ENCODE measurements at places on chromosomes 13 and 19.

- DNase-seq, result no peak
Measured at GRCh38 chr13:97246596-97247158, 24.5 kb downstream of the MBNL2 start.

DNA sequence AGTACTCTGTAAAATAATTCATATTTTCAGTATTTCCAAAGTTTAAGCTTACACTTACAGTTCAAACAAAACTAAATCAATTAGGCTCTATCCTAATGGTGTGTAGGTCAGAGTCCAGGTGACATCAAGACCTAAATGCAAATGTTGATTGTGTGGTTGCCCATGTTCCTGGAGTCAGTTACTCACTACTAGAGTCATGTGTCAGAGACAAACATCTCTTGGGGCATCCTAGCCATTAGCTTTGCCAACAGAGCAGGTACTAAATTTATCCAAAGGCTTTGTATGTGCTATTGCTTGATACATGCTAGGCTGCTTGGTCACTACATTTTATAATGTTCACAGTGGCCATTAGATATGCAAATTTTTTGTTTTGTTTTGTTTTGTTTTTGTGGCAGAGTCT, 11.7 kb downstream of the SPRY2 start:
- no peak for DNase-seq

DNA sequence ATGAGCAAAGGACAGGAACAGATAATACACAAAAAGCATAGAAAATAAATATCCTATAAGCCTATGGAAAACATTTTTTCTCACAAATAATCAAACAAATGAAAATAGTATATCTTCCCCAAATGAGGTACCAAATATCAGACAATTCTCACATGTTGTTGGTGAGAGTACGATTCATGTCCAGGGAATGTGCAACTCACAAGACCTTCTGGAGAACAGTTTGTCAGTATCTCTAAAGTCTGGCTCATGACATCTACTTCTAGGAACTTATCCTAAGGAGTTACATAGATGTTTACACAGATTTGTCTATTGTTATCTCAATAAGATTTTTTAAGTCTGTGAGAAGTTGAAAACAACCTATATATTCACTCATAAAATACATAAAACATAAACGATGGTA, 80.3 kb upstream of the ARHGEF7 start:
- no peak for DNase-seq

DNA sequence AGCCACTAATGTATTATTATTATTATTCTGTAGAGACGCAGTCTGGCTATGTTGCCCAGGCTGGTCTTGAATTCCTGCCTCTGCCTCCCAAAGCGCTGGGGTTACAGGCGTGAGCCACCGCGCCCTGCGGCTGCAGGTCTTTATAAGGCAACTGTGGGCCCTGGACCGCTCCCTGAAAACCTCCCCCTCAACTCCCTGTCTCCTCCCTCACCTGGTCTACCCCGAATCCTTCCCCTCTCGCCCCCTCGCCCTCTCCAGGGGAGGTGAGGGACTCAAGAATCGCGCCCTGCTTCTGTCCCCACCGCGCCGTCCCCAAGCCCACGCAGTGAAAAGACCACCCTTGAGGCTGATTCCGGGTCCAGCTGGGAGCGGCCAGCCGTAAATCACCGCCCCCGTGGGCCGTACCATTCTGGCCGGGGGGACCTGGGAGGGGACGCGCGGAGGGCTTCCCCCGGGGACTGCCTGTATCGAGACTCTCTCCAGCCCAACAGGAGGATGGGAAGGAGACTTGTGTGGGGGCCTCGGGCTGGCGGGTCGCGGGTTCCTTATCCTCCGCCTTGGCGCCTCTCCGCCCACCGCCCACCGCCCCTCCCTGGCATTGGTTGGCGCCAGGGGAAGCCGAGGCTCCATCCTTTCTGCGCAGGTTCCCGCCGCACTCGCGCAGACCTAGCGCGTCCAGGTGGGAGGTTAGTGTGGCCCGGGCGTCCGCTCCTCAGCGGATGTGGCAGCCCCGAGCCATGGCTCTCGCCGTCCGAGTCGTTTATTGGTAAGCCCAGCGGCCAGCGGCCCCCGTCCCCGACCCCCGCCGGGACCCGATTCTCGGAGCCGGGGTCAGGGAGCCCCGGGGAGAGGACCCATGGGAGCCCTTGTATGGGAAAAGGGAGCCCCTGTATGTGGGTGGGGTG, at the start of gene SELENOW:
SELENOW (plus strand) TSS at position 655 of the 905 bp plus-strand sequence; CDS start at position 738, 83 bp downstream.
- DNase-seq, result peak; percentile 34

DNA sequence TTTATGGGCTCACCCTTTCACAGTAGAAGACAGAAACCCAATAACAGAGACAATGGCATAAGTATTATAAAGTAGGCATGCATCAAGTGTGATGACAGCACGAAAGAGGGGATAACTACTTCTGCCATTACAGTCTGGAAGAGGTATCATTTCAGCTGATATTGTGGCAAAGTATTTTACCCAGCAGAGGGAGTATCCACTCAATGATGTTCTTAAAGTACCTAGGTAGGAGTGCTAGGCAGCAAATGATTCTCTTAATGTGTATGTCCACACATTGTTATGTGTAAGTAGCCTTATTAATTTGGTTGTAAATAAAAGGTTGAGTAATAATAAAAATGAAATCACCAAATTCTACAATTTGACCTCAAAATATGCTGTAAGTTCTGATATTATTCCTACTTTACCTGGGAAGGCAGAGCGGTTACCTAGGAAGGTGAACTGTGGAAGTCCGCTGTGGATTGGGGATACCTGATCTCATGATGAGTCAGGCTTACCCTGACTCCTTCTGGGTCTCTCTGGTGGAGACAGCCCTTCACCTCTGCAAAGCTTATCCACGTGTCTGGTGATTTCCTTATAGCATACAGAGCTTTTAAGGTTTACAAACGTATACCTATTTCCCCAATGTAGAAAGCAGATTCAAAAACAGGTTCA, 4.1 kb upstream of the UBAC2 start:
- DNase-seq, result no peak

- no peak for DNase-seq
Measured at GRCh38 chr19:54335164-54335563, 3.8 kb downstream of the LILRA4 start.

GRCh38 chr19:6540918-6541689, 10.3 kb downstream of the TNFSF9 start:
- DNase-seq, result no peak

DNA sequence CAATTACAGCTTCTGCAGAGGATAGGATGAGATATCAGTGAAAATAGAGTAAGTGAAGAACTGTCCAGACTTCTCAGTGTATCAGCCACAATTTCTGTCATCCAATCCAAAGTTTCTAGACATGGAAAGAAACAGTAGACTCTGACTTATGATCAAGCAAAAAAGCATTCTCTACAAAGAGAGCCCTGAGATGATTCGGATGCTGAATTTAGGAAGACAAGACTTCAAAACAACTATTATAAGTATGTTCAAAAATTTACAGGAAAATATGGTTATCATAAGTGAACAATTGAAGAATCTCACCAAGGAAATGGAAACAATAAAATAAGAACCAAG, 238.2 kb upstream of the IRS2 start:
- DNase-seq, result no peak

- no peak for DNase-seq
Measured at GRCh38 chr19:6573350-6573749, 17.6 kb downstream of the CD70 start.

- DNase-seq, result no peak
Measured at GRCh38 chr13:49288458-49288857, 40.7 kb downstream of the CDADC1 start.

- no peak for DNase-seq
Measured at GRCh38 chr13:65260946-65261891, 1968.9 kb downstream of the PCDH9 start.

GRCh38 chr13:30026093-30026492, 175.7 kb upstream of the UBL3 start:
- DNase-seq, result no peak

DNA sequence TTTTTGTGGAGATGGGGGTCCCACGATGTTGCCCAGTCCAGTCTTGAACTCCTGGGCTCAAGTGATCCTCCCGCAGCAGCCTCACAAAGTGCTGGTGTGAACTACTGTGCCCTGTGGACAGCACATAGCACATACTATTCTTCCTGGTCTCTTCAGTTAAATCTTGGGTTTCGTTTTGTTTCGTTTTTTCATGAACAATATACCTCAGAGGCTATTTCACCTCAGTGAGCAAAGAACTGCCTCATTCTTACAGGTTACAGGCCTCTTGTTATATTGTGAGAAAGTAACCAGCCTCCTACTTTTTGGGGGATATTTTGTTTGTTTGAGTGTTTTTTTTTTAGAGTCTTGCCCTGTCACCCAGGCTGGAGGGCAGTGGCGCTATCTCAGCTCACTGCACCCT, 1.3 kb upstream of the C3 start:
- DNase-seq, result no peak

GRCh38 chr13:106981051-106981450, 413.1 kb upstream of the ARGLU1 start:
- no peak for DNase-seq

DNA sequence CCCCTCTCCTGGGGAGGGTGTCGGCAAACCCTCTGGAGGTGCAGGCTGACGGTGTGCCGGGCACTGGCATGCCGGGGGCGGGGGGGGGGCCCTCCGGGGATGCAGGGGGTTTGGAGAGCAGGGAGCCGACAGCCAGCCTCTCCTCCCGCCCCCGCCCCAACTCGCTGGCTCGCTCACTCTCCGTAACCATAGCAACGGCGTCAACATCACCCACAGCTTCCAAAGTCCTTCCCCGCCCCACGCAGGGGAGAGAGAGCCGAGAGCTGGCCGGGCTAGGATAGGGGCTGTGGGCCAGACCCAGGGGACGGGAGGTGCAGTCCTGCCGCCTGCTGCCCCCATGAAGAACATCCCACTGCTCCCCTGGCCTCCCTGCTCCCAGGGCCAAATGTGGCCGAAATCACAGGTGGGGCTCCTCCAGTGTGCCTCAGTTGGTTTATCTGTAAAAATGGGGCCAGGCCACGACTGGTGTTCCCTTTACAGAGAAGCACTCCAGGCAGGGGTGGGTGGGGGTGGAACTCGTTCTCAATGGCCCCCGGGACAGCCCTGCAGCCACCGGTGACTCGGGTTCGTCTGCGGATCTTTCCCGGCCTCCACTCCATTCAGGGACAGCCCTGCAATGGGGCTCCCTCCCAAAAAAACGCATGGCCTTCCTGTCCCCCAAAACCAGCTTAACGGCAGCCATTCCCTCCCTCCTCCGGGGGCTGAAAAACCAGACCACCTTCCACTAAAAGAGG, 3.2 kb downstream of the KLF16 start:
- no peak for DNase-seq

DNA sequence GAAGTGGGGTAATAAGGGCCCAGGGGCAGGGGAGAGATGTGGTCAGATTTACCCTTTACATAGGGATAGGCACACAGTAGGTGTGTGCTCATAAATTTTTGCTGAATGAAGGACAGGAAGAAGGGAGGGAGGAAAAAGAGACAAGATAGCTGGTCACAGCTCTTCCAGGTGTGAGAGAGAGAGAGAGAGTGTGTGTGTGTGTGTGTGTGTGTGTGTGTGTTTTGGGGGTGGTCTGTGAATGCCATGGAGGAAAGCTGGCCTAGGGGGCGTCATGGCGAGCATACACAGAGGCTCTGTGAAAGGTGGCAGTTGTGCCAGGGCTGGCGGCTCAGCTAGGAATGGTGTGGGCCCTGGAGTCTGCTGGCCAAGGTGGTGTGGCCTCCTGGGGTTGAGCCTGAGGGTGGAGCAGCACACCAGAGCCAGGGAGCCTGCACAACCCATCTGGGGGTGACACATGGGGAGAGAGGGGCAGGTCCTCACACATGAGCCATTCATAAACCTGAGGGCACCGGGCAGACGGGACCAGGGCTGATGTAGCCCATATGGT, 6.0 kb upstream of the PRX start:
- DNase-seq, result no peak

- DNase-seq, result no peak
Measured at GRCh38 chr19:45753548-45753947, 15.5 kb downstream of the SIX5 start.
